Temporal lobe (tissue), 4 donors: ENCODE measurements at places on chromosomes 16 and 17. TPM values are rescaled to one million over a fixed set of nuclear protein-coding genes. Genes with fewer than 3 reads are reported as not detected.

GH1 gene
- not detected for total RNA-seq

ADAP2 gene
- total RNA-seq: 3.4 TPM

OTOA gene
- 0.25 TPM for total RNA-seq

MFSD6L gene
- not detected for total RNA-seq

DBNDD1 gene
- 12.8 TPM for total RNA-seq

PERCC1 gene
- not detected for total RNA-seq

OR4D1 gene
- under 0.01 TPM for total RNA-seq

IFI35 gene
- 1.2 TPM for total RNA-seq

AXIN2 gene
- total RNA-seq: 33.9 TPM
